ENCODE measurements at places on chromosomes 16 and 17.

DNA sequence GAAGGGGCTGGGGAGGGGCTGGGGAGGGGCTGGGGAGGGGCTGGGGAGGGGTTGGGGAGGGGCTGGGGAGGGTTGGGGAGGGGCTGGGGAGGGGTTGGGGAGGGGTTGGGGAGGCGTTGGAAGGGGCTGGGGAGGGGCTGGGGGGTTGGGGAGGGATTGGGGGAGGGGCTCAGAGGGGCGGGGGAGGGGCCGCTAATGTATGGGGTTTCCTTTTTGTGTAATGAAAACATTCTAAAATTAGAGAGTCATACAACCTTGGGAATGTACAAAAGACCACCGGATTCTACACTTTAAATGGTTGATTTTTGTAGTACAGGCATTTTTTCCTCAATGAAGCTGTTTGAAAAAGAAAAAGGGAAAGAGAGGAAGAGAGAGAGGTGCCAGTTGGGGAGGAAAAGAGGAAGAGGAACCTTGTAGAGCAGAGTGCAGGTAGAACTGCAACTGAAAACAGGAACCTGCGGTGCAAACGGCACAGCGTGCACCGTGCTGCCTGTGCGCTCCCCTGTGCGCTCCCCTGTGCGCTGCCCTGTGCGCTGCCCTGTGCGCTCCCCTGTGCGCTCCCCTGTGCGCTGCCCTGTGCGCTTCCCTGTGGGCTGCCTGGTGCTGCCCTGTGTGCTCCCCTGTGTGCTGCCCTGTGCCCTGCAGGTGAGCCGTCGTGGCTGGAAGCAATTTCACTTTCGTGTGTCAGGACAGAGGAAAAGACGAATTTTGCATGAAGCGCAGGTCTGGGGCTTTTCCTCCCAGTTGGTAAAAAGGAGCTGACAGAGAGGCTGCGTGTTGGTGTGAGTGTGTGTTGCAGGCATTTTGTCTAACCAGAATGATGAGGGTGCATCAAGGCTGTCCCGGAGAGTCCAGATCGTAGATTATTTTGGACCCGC is 40.8 kb downstream of the METRNL start:
- no peak for DNase-seq

GRCh38 chr16:47519546-47519945 is 58.4 kb downstream of the PHKB start:
- no peak for DNase-seq

GRCh38 chr16:30473231-30474073 is 910 bp downstream of the ITGAL start:
- DNase-seq: peak; percentile 68

DNA sequence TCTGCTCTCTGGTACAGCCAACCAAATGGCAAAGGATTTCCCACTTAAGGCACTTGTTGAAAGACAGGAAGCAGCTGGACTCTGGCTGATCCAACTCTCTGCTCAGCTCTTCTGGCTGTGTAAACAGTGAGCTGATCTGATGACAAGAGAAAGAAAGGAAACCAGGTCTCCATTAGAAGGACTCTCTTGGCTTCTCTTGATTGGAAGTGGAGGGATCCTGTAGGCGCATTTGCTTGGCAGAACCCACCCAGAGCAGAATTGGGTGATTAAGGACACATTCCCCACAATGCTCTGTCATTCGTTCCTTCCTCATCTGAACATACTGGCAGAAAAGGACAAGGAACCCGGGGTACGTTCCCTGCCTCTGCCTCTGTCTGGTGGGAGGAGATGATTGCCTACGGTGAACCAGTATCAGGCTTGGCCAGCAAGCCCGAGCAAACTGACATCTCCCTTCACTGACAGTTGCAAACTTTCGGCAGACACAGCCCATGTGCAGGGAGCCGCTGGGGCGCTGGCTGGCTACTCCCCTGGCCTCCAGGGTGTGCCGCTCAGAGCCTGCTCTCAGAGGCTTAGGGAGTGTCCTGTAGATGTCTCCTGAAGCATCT is 29.1 kb downstream of the LDHD start:
- DNase-seq: no peak

- no peak for DNase-seq
These were observed 67.9 kb downstream of the ATP2C2 start for GRCh38 chr16:84436196-84436595.

- DNase-seq: no peak
These were observed 231.5 kb downstream of the MRTFB start for GRCh38 chr16:14302399-14303181.

DNA sequence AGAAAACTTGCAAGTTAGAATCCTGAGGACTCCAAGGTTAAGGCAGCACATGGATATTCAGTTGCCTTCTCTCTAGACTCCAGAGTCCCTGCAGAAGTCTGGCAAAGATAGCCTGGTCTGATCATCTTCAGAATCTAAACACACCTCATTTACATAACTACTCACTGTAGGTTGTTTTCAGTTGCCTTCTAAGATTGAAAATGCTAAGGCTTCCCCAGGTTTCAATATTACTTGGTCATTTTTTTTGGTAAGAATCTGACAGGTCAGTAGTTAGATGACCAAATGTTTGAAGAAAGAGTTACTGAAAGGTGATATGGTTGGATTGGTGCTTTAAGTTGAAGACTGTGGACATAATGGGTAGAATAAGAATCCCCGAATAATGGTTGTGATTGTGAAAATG is 205.4 kb upstream of the KCNJ16 start:
- no peak for DNase-seq

DNA sequence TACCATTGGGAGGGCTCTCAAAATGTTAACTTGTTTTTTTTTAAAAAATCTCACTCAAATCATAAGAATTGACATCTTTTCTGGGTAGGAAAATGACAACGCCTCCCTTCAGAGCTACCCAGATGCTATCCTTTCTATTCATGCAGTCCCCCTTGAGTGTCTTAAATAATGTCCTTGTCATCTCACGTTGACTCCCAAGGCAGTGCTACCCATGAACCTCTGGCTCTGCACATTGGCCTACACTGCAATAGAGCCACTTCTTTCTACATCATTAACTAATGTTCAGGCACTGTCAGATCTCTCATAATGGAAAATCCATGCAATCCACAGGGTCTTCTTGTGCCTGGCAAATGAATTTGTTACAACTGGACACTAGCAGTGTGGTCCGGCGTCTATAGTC is 569.8 kb upstream of the ZFHX3 start:
- DNase-seq: no peak

- DNase-seq: no peak
These were observed 94.8 kb upstream of the CBX4 start for GRCh38 chr17:79933863-79934652.

DNA sequence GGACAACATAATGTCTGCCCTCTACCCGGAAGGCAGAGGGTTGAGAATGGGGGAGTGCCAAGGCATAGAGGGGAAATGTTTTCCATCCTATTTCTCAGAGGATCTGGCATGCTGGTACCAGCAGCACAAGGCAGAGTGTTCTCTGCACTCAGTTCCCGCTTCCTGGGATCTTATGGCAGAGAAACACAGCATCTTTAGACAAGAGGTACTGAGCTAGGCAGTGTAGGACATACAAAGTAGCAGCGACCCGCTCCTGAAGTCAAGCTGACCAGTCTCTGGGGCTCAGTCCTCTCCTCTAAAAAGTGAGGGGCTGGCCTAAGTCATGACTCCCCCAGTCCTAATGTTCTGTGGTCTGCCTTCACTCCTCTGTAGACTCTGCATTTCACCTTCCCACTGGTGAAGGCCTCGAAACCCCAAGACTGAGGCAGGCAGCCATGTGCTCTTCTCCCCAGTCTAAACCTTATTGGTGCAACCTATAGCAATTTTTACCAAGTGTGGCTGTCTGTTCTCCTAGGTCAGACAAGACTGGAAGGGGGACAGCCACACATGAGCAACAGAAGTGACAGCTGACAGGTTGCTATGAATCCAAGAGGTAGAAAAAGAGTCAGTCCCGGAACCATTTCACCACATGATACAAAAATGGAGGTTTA is 11.3 kb upstream of the TSPOAP1 start:
- DNase-seq: no peak

GRCh38 chr17:46977348-46977747 is 1.7 kb downstream of the RPRML start:
- no peak for DNase-seq

GRCh38 chr17:75019710-75020109 is 7.2 kb downstream of the MRPL58 start:
- no peak for DNase-seq

DNA sequence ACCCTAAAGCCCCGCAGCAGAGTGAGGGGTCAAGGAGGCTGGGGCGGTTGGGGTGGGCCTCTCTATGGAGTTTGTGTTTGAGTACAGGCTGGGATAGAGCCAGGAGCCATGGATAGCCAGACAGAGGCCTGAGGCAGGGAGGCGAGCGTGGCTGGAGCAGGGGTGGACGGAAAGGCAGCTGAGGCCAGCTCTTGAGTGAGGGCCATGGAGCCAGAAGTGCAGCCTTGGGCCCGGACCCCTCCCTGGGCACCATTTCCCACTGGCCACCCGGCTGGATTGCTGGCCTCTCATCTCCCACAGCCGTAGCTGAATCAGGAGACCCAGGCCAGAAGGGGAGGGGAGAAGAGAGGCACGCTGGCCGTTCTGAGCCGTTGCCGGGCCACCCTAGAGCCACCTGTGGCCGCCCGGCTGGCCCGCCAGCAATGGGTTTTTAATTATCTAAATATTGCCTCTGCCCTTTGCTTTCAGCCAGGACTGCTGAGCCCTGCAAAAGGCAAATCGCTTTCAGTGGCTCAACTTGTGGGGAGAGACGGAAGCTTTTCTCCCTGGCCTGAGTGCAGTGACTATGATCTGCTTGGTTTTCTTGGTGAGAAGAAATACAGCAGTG is 75.2 kb upstream of the GSE1 start:
- no peak for DNase-seq

GRCh38 chr16:17144431-17144830 is 326.3 kb downstream of the XYLT1 start:
- no peak for DNase-seq

DNA sequence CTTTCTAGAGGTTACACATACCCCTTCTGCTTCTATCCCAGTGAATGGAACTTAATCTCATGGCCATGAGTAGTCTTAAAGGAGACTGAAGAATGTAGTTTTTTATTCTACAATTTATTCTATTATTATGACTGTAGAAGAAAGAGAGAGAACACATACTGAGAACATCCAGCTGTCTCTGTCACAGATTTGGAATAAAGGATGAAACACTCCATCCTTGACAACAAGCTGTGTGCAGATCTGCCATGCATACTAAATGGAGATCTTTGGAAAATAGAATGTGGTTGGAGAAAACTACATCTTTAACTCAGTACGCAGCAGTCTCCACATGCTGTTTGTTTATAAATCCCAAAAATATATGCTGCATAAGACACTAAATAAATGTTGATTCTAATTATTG is 54.1 kb upstream of the NUDT7 start:
- no peak for DNase-seq

- DNase-seq: no peak
These were observed 30.0 kb downstream of the SF3B3 start for GRCh38 chr16:70553645-70554044.

- DNase-seq: no peak
These were observed 173.3 kb downstream of the PRKCB start for GRCh38 chr16:24009098-24009497.

DNA sequence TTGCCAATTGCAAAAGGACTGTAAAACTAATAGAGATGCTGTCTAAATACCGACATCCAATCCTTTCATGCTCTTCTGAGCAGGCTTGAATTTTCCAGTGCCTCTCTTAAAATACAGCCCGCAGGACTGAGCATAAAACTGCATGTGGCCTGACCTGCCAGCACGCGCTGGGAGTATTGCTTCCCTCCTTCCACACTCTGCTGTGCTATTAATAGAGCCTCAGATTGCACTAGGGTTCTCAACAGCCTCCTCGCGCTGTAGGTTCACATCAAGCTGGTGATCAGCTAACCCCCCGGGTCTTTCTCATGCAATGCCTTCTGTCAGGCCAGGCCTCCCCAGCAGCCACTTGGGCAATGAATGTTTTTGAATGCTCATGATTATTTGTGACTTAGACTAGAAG is 14.2 kb upstream of the MSI2 start:
- no peak for DNase-seq

DNA sequence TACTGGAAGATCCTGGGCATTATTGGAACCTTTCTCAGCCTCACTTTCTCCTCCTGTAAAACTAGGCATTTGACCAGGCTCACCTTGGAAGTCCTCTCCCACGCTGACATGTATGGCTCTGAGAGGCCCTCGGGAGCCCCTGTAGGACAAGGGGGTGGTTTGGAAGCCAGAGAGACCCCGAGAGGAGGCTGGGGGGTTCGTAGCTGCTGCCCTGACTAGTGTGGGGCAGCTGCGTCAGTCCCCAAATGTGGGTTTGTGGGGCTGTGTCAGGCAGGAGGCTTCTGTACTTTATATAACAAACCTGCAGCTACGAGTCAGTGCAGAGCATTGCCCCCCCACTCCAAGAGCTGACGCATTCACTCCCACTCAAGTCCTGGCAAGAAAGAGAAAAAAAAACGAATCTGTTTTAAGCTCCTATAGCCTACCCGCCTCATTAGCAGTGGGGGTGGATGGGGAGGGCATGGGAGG is 1.8 kb downstream of the CX3CL1 start:
- DNase-seq: no peak

DNA sequence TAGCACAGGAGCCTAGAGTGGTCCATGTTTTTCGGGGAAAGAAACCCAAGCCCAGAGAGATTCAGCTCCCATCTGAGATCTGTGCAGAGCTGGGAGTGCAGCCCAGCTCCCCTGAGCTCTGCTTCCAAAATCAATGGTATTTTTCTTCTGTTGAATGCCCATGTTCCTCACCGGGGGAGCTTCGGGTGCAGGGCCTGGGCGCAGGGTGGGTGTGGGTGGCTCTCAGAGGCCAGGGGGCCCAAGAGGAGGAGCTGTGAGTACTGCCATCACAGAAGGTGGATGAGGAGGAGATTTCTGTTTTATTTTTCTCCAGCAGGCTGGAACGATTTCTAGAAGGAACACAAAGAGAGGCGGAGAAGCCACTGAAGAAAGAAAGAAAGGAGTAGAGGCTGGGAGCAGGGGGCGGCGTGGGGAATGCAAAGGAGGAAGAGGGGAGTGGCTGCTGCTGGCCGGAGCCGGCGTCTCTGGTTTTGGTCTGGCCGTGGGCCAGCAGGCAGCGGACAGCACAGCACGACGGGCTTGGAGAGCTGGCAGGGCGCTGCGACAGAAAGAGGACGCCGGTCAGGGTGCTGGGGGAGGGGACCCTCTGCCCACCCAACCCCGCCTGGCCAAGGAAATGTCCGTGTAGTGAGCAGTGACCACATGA is 76.2 kb upstream of the KSR1 start:
- DNase-seq: no peak

DNA sequence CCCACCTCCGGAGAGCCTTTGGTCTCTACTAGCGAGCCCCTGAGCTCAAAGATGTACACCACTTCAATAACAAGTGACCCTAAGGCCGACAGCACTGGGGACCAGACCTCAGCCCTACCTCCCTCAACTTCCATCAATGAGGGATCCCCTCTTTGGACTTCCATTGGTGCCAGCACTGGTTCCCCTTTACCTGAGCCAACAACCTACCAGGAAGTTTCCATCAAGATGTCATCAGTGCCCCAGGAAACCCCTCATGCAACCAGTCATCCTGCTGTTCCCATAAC is 702 bp downstream of the SPN start:
- no peak for DNase-seq

- DNase-seq: no peak
These were observed 34.5 kb downstream of the FAM222B start for GRCh38 chr17:28807925-28808634.

Data from activated T-cell treated with anti-CD3 and anti-CD28 coated beads for 24 hours (primary cell).